Choroid plexus epithelial cell (primary cell): ENCODE measurements at places on chromosomes 16 and 17.
A peak's percentile ranks its signal among the peaks of the same experiment; 100 is the strongest.

- DNase-seq, result no peak
Measured at GRCh38 chr16:83227336-83227735, 580.4 kb upstream of the HSBP1 start.

GRCh38 chr16:65480281-65481091 lies 358.6 kb upstream of the CDH11 start:
- DNase-seq, result no peak

DNA sequence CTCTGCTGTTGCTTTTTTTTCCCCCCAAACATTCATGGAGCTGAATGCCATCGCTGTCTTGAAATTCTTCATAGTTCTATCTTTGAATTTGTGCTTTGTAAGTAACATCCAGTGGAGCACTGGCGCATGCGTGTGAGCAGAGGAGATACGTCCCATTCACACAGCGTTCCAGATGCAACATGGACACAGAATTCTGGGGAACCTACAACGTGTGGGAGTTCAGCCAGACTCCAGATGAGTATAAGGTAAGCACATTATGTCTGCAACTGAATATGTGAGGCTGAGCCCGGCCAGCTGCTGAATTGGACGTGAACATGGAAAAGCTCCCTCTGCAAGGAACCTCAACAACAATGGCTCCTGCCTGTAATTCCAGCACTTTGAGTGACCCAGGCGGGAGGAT lies 4.3 kb upstream of the ATP1B2 start:
- DNase-seq, result no peak

- no peak for DNase-seq
Measured at GRCh38 chr17:69511250-69511649, 96.8 kb downstream of the MAP2K6 start.

- no peak for DNase-seq
Measured at GRCh38 chr17:63840591-63841349, 1.7 kb downstream of the SMARCD2 start.

GRCh38 chr16:2854700-2855309 lies 3.2 kb downstream of the PRSS22 start:
- no peak for DNase-seq

DNA sequence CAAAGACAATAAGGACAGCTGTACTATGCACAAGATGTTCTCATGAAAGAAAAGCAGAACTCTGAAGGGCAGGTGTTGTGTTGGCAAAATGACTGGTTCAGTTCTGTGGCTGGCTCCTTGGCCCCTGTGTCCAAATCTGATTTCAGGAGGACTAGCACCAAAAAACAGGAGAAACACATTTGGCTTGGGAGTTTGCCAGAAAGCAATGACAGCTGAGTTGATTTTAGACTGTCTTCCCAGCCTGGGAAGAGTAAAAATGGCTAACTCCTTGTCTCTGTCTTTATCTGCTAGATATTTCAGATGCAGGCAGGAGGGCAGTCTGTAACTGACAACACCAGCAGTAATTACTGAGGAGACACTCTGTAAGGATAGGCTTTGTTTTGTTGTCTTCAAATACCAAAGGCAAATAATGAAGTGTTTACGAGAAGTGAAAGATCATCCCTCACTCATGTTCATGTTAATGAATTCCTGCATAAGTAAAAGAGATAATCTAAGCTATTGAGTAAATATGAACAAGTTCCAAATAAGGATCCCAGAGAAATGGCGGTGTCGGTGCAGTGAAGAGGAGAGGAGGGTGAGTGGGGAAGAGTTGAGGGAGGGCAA lies 989.0 kb downstream of the CDH11 start:
- no peak for DNase-seq

GRCh38 chr17:69454051-69454450 lies 39.6 kb downstream of the MAP2K6 start:
- DNase-seq, result no peak

GRCh38 chr17:78256707-78257591 lies 25.5 kb downstream of the TMEM235 start:
- DNase-seq, result peak; percentile 47

GRCh38 chr17:34637548-34638525 lies 58.5 kb downstream of the TMEM132E start:
- DNase-seq, result peak; percentile 79

- DNase-seq, result no peak
Measured at GRCh38 chr16:48447940-48448536, 62.8 kb upstream of the SIAH1 start.

DNA sequence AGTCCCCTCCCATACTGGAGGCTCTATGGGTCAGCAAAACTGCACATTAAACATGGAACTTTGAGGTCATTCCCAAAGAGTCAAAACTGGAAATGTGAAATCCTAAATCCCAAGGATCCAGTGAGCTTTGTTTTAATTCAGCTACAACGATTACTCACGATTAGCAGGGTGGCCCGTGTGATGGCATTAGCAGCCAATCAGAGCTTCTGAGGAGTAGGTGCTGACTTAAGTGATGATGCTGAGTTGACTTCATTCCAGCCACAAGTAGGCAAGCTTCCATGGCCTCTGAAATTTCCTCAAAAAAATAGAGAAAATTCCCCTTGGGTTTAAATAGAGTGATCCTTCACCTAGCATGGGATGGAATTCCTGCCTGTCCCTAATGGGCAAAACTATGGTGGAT lies 28.1 kb upstream of the BEAN1 start:
- DNase-seq, result no peak

DNA sequence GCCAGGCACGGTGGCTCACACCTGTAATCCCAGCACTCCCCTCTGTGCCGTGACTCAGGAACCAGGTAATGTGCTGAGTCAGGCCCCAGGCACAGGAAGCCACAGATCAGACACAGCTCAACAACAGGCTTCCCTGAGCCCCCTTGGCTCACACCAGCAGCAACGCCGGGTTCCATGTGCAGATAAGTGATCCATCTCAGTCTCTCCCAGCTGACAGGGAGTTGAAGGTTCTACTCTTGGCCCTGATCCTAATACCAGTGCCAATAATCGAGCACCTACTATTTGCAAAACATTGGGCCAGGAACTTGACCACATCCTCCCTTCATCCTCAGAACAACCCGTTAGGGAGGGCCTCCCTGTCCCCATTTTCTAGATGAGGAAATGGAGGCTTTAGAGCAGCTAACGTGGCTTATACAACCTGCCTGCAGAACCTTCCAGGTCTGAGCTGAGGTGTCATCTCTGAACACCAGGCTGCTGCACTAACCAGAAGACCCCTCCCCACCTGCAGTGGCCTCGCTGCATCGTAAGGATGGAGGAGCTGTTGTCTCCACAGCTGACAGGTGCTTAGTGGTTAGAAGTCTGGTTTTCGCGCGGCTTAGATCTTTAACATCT lies 64.8 kb upstream of the AMZ2 start:
- DNase-seq, result no peak

GRCh38 chr17:50219342-50219741 lies 17.9 kb upstream of the COL1A1 start:
- DNase-seq, result peak; percentile 91

- no peak for DNase-seq
Measured at GRCh38 chr17:67171560-67171959, 73.4 kb downstream of the HELZ start.

DNA sequence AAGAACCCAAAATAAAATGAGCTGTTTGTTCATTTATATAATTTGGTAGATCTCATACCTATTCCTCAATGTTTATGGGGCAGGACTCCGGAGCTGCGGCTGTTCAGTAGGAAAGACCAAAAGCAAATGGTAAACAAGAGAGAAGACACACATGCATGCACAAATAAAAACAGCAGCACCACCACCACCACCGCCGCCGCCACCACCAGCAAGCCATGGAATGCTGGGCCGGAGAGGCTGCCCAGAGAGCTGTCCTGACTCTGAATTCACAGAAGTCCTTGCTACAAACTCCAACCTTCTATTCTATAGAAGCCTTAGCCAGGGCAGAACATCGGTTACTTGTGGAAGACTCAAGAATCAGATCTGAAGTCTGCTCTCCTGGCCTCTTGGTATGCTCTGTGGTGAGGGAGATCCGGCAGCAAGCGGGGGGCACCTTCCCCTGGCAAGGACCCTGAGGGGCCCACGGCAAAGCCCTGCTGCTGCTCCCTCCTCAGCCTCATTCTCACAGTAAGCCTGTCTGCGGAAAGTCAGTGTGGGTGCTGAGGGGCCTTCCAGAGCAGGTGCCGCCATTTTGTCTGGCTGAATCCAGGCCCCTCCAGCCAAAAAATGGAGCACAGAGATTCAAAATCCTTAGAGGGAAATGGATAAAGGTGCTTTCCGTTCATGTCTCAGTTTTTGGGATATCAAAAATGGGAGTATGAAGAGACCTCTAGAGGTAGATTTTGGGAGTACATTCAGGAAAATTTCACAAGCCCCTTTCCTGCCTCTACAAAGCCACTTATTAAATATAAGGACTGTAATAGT lies 6.4 kb upstream of the FOXJ1 start:
- DNase-seq, result peak; percentile 48

- DNase-seq, result no peak
Measured at GRCh38 chr17:81578561-81579225, 26.5 kb upstream of the FAAP100 start.

DNA sequence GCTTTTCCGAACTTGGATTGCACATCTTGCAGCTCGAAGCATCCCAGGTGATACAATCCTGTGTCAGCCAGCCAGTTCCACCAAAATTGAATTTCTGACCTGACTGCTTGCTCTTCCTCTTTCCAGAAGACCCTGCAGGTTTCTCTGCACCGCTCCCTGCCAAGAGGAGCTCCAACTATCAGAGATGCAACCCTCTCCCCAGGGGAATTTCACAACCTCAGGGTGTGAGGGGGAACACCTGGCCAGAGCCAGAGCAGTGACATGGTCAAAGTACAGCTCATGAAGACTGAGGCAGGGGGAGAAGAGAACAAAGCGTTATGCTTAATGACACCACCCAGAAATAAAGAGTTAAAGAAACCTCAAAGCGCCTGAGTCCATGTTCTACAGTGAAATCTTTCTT lies 25.0 kb downstream of the ZNF423 start:
- no peak for DNase-seq
